Activated naive CD4-positive, alpha-beta T cell treated with anti-CD3 and anti-CD28 coated beads for 36 hours (primary cell): ENCODE measurements at places on chromosomes 1 and 21. TPM values are rescaled to one million over a fixed set of nuclear protein-coding genes. Genes with fewer than 3 reads are reported as not detected.

Gene FCGR1A
- total RNA-seq, result not detected

Gene IL24
- total RNA-seq, result 44.0 TPM

Gene C1orf167
- not detected for total RNA-seq

GRCh38 chr1:247177755-247178154, 5.9 kb upstream of the ZNF124 start:
- H3K27me3 ChIP-seq, result no peaks in the 10 kb centered on the region
- H3K36me3 ChIP-seq, result peaks cover 2% of the 10 kb centered on the region
- no peak for DNase-seq
- H3K4me1 ChIP-seq, result no peaks in the 10 kb centered on the region

- no peak overlapping the region for H3K4me3 ChIP-seq
- H3K27ac ChIP-seq, result no peak overlapping the region
- no peak for DNase-seq
Measured at GRCh38 chr1:72936151-72936740, 653.9 kb upstream of the NEGR1 start.

- no peak overlapping the region for H3K4me3 ChIP-seq
- no peak for DNase-seq
- H3K27ac ChIP-seq, result no peak overlapping the region
- no peaks in the 10 kb centered on the region for H3K27me3 ChIP-seq
Measured at GRCh38 chr1:53125122-53125521, 17.3 kb downstream of the SLC1A7 start.
